NCI-H510A (cell line): ENCODE measurements at places on chromosomes 3 and 15.

DNA sequence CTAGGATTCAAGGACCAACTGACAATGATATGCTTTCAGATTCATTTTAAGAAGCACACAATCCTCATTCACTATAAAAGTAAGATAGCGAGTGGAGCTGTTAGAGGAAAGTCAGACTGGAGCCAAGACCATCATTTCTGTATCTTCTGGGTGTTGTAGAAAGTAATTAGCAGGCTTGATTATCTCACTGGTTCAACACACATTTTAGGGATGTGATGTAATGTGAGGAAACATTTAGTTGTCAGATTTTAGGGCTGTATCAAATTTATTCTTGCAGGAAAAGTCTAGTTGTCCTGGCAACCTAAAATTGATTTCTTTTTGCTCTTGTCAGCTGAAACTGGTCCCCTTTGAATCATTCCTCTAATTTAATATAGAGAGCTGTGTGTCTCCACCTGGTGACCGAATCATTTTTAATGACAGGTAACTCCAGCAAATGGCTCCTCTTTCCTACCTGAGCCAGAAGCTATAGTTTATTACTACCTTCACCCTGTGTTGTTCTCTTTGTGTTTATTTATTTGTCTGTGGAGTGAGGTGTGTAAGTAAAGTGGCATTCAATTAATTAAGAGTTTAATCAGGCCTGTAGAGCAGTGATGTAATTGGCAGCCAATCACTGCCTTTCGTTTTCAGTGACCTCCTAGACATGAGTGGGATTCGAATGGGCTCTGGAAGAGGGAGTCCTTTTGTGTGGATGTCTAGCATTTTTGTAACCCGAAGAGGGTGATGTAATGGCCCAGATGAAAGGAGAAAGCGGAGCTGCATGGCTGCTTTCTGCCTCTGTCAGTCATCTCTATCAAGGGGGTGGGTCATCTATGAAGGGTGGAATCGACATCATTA is 125.8 kb downstream of the LPP start:
- DNase-seq: no peak

GRCh38 chr3:187125319-187126031 is 13.8 kb downstream of the RPL39L start:
- DNase-seq: no peak

GRCh38 chr3:171454041-171454440 is 6.2 kb downstream of the TNIK start:
- DNase-seq: no peak

GRCh38 chr3:61780455-61781228 is 219.3 kb downstream of the PTPRG start:
- no peak for DNase-seq

- no peak for DNase-seq
These were observed 505.1 kb downstream of the MECOM start for GRCh38 chr3:169158379-169158778.

GRCh38 chr15:75921732-75922703 is 18.3 kb downstream of the FBXO22 start:
- no peak for DNase-seq

GRCh38 chr15:36029606-36030210 is 483.7 kb upstream of the DPH6 start:
- DNase-seq: no peak

- no peak for DNase-seq
These were observed 76.8 kb upstream of the OXTR start for GRCh38 chr3:8846176-8846575.

GRCh38 chr3:68018275-68018674 is 363.9 kb upstream of the SUCLG2 start:
- DNase-seq: no peak

DNA sequence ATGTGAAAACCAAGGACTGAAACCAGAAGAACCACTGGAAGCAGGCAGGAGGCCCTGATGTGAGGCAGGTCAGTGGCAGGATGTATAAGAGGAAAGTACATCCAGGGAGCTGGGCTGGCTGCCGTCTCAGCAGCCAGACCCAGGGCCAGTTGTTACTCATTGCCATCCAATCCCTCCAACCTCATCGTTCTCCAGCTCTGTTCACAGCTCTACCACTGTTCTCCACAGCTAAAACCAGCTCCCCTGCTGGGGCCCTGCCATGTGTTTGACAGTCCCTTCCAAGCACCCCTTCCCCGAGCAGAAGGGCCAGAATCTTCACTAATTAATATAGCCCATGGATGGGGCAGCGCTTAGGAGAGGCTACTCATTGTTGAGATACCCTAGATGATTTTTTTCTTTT is 206.6 kb downstream of the MECOM start:
- DNase-seq: no peak

- no peak for DNase-seq
These were observed 184.1 kb downstream of the MECOM start for GRCh38 chr3:169479314-169479939.

GRCh38 chr15:96132126-96132525 is 198.4 kb upstream of the NR2F2 start:
- no peak for DNase-seq

DNA sequence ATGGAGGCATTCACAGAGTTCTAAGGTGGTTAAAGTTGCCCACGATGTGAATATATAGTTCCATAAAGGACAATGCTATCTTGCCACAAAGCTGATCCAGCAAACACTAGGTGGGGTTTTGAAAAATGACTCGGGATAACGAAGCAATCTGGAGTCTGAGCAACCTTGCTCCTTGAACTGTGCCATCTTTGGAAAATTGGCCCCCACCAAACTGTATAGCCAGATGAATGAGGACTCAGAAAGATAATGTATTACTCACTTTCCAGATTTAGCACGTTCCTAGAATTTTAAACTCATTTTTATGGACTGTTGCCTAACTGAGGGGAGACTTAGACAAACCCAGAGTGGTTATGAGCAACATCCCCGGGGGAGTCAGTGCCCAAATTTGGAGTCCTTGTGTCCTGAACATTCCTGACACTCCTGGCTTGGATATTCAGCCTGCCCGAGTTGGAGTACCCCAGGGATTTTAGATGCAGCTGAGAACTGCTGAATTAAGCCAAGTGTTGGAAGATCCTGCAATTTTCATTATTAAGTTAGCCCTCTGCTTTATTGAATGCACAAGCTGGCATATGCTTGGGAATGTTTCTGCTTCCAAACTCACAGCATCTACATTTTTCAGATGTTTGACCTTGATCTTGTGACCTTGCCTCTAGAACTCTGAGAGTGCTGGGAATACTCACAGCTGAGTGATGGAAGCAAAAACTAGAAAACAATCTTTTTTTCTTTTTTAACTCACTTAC is 8.8 kb upstream of the MAGI1 start:
- no peak for DNase-seq

DNA sequence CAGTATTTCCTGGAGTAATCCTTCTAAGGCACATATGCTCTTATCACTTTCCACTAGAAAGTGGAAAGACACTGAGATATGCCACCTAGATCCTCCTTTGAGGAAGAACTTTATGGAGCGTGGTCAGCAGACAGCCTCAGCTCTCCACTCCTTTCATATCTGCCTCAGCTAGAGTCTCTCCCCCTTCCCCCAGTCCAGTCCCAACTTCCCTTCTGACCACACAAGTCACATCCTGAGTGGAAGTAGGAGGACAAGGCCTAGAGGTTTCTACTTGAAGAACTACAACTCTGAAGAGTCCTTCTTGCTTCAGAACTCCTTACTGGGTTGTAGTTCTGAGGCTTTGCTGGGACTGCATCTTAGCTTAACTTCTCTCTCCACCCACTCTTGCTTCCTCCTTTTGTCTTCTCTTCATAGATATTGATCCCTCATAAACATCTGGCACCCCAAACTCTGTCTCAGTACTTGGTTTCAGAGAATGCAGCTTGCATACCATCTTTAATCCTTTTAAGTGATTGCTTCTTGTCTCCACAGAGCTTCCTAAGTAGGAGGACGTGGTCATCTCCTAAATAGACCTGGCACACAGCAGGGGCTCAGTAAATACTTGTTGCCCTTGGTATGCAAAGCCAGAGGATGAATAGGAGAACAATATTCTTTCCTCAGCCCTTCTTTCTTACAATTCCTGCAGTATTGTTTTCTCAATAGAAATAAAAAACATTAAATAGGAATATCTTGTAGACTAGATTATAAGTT is 109.6 kb downstream of the OXSM start:
- no peak for DNase-seq

GRCh38 chr3:36447061-36447460 is 66.8 kb downstream of the STAC start:
- DNase-seq: no peak

GRCh38 chr3:23161896-23162570 is 41.1 kb upstream of the UBE2E2 start:
- DNase-seq: no peak

DNA sequence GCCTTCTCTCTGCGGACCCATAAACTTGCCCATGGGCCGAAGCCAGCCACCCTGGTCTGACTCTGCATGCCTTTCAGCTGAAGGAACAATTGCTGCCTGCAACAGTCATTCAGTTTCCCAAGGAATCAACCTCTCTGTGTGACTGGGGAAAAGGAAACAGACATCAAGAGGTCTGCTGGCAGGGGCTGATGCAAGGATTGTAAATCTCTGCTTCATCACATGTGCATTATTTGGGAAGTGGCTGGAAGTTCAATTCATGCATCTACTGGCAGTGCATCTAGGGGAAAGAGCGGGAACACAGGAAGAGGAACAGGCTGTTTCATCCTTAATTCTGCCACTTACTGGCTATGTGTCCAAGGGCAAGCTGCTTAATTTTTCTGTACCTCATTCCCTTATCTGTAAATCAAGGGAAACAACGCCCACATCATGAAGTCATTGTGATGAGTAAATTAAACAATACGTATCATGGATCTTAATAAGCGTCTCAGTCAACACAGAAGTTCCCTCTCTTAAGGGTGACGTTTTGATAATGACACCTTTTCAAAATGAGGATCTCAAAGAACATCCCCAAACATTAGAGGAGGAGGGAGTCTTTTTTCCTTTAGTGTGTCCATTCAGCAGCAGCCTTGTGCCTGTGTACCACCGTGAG is 17.4 kb upstream of the ADPGK start:
- no peak for DNase-seq

GRCh38 chr3:149608987-149609386 is 48.8 kb downstream of the WWTR1 start:
- no peak for DNase-seq

DNA sequence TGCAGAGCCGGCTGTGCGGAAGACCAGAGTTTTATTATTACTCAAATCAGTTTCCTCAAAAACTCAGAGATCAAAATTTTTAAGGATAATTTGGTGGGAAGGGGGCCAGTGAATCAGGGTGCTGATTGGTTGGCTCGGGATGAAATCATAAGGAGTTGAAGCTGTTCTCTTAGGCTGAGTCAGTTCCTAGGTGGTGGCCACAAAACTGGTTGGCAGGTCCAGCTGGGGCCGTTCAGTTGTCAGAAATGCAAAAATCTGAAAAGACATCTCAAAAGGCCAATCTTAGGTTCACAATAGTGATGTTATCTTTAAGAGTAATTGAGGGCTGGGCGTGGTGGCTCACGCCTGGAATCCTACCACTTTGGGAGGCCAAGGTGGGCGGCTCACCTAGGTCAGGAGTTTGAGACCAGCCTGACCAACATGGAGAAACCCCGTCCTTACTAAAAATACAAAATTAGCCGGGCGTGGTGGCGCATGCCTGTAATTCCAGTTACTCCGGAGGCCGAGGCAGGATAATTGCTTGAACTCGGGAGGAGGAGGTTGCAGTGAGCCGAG is 2.3 kb upstream of the ZNF589 start:
- DNase-seq: no peak

- no peak for DNase-seq
These were observed 135.8 kb downstream of the CHSY1 start for GRCh38 chr15:101115786-101116680.

- no peak for DNase-seq
These were observed 62.5 kb upstream of the GBE1 start for GRCh38 chr3:81823882-81824395.

DNA sequence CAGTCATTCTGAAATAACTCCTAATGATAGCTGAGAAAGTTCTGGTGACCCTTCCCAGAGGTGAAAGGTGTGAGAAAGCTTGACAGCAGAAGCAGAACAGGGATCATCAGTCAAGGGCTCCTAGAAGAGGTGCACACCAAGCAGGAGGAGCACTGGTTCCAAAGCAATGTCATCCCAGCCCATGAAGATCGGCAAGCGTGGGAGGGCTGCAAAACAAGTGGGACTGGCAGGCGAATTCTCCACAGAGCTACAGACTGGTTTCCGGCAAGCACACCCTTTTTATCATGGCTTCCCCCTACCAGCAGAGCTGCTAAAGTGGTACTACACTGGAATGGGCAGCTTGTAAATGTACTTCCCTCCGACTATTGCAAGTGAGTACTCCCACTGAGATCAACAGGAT is 62.3 kb upstream of the MYO5C start:
- DNase-seq: no peak

DNA sequence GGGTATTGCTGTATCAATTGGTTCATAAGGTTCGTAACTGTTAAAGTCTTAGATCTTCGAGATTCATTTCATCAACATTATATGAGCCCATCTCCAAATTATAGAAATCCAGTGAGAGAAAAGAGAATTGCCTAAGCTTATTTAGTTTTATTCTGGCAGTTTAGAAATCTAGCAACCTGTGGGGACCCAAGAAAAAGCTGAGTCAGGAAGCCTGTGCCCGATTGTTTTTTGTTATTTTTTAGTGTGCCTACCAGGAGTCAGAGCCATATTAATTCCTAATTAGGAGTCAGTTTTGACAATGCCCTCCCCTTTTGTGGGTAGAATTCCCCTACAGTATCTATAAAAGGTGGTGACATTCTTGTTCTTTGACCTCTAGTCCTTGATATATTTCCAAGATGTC is 59.6 kb downstream of the SPRED1 start:
- DNase-seq: no peak

DNA sequence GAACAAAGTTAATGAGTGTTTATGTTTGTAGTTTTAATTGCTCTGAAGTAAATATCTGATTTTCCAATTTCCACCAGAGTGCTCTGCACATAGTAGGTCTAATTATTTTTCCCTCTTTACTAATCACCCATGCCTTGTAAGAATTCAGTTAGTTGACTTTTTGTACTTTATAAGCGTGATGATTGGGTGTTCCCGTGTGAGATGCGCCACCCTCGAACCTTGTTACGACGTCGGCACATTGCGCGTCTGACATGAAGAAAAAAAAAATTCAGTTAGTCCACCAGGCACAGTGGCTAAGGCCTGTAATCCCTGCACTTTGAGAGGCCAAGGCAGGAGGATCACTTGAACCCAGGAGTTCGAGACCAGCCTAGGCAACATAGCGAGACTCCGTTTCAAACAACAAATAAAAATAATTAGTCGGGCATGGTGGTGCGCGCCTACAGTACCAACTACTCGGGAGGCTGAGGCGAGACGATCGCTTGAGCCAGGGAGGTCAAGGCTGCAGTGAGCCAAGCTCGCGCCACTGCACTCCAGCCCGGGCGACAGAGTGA is 507 bp upstream of the VHL start:
- no peak for DNase-seq

- no peak for DNase-seq
These were observed 27.8 kb downstream of the KLHL6 start for GRCh38 chr3:183527428-183528379.

GRCh38 chr3:179666436-179667035 is 13.7 kb downstream of the USP13 start:
- DNase-seq: no peak
